ENCODE measurements at places on chromosomes 2 and 18. TPM values are rescaled to one million over a fixed set of nuclear protein-coding genes. Genes with fewer than 3 reads are reported as not detected.

DNA sequence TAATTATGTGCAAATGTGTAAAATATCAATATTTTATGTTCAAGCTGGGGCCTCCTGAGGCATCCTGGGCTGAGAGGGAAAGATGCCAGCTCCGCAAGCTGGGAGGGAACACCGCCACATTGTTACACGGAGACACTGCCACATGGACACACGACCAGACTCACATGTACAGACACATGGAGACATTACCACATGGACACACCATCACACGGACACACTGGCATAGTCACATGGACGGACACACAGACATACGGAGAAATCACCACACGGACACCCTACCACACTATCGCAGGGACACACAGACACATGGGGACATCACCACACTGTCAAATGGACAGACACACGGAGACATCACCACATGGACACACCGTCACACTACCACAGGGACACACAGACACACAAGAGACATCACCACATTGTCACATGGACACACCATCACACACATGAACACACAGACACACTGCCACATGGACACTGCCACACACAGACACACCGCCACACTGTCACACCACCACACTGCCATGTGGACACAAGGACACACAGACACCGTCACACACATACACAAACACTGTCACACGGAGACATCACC is 117.6 kb downstream of the CCDC74A start:
- no peak for DNase-seq

DNA sequence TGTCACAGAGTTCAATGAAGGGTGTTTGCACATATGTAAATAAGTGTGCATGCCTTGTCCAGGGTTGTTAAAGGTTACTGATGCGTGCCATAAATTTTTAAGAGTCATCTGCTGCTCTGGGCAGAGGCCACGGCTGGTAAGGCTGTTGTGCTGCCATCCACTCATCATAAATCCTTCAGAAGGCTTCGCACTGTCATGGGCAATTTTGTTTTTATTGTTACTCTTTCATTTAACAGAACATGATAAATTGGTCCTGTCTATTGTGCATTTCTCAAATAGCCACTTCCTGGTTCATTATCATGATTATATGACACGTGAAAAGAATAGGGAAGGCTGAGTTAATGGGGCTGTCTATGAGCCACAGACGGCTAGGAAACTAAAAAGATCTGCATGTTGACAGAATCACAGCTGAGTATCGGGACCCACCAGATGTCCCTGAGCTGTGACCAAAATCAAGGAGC is 634.3 kb upstream of the SOX11 start:
- no peak for DNase-seq

- no peak for DNase-seq
Observed at GRCh38 chr2:177284531-177284930, 20.0 kb upstream of the NFE2L2 start.

- peak; percentile 59 for DNase-seq
Observed at GRCh38 chr2:25347846-25348245, 6.1 kb upstream of the DNMT3A start.

TMSB10 gene
- total RNA-seq = 3,849 TPM

DNA sequence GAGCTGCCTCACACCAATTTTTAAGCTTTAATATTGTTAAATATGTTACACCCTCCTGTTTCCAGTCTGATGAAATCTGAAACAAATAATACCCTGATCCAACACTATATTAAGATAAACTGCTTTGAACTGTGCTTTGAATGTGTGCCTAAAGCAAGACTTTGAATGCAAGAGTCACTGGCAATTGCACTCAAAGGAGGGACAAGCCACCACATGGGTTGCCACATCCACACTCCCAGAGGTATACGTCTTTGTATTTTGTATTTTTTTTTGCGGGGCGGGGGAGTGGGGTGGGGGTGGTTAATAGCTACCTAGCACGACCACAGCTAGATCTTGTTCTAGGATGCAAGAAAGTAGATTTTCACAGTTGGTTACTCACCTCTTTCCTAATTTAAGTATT is 1.8 kb upstream of the ZEB2 start:
- DNase-seq = no peak

DNA sequence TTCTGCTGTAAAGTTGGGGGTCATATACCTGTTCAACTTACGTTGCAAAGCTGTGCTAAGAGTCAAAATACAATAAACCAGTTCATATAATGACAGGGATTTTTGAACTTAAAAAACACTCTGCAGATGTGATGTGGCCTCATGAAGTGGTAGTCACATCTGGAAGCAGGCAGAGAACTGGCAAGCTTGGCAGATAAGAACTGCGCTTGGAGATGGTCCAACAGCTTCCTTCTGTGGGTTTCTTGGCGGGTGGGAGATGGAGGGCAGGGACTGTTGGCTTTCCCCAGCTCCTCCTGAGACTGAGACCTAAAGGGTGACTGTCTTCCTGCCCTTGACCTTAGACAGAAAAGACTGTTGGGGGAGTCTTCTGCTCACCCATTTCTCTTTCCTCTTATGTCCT is 140.4 kb downstream of the CTIF start:
- peak; percentile 66 for DNase-seq

GRCh38 chr2:28567061-28567471 is 71.2 kb downstream of the PLB1 start:
- DNase-seq = no peak

DNA sequence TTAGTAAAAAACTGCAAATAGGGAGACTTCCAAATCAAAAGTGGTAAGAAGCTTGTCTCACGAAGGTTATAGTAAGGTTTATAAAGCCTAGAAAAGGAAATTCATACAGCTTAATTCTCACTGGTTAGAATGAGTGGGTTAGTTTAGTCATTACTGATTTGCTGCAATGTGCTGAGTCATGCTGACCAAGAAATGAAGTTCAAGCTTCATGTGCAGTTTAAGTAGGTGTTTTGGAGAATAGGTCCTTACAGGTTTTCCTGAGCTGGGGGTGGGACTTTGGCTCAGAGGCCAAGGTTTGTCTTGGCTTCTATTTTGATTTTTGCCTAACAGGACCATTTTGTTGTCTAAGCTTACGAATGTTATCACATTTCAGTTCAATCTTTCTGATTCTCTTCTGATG is 15.1 kb downstream of the CLIP4 start:
- DNase-seq = peak; percentile 90

DNA sequence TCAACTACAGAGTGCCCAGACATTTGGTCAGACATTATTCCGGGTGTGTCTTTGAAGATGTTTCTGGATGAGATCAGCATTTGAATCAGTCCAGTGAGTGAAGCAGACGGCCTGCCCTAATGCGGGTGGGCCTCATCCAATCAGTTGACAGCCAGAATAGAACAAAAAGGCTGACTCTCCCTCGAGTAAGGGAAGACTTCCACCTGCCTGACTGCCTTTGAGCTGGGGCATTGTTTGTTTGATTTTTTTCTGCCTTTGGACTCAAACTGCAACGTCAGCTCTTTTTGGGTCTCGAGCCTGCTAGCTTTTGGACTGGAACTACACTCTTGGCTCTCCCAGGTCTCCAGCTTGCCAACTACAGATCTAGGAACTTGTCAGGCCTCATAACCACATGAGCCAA is 111.7 kb upstream of the AGAP1 start:
- DNase-seq = no peak

DAPL1 gene
- not detected for total RNA-seq

DNA sequence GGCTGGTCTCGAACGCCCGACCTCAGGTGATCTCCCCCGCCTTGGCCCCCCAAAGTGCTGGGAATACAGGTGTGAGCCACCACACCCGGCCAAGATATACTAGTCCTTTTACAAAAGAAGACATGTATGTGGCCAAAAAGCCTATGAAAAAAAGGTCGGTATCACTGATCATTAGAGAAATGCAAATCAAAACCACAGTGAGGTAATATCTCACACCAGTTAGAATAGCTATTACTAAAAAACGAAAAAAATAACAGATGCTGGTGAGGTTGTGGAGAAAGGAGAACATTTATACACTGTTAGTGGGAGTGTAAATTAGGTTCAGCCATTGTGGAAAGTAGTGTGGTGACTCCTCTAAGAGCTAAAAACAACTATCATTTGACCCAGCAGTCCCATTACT is 26.4 kb downstream of the KLHL23 start:
- no peak for DNase-seq

DNA sequence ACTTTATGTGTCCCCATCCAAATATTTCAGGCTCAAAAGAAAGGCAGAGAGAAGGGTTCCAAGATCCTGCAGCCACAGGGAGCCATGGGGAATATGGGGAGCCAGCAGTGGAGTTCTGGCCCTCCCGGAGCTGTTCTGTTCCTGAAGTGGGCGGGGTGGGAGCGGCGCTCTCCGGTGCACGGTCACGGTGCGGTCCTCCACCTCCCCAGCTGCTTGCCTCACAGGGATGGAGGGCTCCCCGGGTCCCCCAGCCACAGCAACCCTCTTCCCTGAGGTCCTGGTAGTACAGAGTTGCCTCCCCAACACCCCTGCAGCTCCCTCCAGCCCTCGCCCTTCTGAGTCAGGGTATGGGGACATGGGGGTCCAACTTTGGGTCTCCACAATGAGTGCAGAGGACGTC is 26.2 kb upstream of the SNED1 start:
- DNase-seq = no peak

ABCB11 gene
- not detected for total RNA-seq

GRCh38 chr2:16130906-16131400 is 190.6 kb downstream of the MYCN start:
- no peak for DNase-seq

DNA sequence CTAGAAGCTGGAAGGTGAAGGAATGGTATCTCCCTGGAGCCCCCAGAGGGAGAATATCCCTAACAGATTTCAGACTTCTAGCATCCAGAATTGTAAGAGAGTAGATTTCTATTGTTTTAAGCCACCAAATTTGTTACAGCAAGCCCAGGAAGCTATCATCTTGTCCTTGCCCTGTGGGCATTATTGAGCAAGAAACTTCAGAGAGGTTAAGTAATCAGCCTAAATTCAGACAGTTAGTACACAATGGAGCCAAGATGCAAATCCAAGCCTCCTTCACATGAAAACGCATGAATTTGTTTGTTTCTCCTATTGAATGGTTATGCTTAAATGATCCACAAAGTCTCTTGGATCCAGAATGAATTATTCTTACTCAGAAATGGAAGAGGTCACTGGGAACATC is 55.2 kb upstream of the TRIB2 start:
- no peak for DNase-seq

DNA sequence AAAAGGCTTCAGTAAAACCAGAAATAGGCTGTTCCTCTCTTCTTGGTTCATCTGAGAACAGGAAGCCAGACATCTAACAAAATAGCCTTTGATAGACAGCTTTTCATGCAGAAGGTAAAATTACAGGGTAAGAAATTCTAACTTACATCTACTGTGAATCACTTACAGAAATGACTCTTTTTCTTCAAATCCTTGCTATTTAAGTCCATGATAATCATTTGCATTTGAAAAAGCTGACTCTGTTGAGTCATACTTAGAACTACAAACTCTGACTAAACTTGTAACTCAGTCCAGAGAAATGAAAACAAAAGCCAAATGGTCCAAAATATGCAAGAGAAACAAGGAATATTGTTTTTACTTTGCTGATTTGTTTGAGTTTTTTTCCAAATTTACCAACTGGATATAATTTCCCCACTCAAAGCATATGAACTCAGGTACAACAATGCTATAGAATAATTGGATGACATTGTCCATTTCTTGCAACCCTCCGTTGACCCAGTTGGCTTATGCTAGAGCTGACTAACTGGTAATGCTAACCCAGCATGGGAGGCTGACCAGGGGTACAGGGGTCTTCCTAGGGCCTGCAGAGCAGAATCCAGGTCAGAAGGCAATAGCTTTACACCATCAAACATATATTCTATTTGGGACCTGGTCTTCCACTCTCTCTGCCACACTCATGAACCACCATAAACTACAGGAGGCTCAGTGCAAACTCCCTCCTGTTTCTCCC is 18.8 kb upstream of the MREG start:
- peak; percentile 82 for DNase-seq

- DNase-seq = no peak
Observed at GRCh38 chr18:72107647-72108383, 436.3 kb downstream of the CBLN2 start.

UGT1A10 gene
- 0.41 TPM for total RNA-seq

GRCh38 chr18:45838302-45839070 is 13.0 kb downstream of the SIGLEC15 start:
- no peak for DNase-seq

CLEC4F gene
- not detected for total RNA-seq

ACADL gene
- total RNA-seq = 0.63 TPM

CROCC2 gene
- 0.41 TPM for total RNA-seq

DNA sequence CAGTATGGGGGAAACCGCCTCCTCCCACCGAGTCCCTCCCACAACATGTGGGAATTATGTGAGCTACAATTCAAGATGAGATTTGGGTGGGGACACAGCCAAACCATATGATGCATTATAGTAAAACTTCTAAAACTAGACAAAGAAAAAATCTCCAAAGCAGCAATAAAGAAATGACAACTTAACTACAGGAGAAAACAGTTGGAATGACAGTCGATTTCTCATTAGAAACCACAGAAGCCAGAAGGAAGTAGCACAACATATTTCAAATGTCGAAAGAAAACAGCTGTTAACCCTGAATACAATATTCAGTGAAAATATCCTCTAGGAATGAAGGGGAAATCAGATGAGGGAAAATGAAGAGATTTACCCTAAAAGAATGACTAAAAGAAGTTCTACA is 53.5 kb upstream of the TCF4 start:
- DNase-seq = no peak

CIB4 gene
- not detected for total RNA-seq

DNA sequence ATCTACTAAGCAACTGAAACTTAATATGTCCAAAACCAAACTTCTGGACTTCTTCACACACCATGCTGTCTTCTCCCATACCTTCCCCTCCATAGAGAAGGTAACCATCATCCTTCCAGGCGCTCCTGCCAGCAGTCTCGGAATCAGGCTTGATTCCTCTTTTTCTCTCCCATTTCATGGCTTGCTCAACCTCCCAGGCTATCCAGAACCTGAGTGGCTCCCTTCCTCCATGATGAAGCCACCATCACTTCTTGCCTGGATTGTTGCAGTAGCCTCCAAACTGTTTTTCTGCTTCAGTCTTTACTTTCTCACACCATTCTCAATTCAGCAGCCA is 40.1 kb upstream of the NDUFV2 start:
- no peak for DNase-seq

GRCh38 chr18:5529471-5529870 is 14.3 kb downstream of the EPB41L3 start:
- no peak for DNase-seq

UCN gene
- 1.1 TPM for total RNA-seq

DNA sequence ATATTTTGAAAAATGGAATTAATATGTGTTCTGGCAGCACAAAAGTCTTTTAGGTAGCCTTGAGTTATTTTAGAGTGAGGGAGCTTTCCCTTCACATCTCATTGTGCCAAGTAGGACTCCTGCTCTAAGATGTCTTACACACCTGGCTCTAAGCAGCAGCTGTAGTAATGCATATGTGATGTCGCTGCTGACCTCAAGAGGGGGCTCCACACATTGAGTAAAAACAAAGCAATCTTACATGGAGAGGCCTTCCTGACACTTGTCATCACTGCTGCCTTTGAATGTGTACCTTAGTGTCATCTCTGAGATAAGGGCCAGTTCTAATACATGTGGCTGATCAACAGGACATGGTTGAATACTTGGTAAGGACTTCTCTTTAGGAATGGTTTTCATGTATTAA is 75.8 kb downstream of the ACTR3 start:
- DNase-seq = peak; percentile 22

GRCh38 chr18:212780-213179 is 54.4 kb downstream of the USP14 start:
- no peak for DNase-seq

FSHR gene
- total RNA-seq = not detected

Measured in fibroblast of the aortic adventitia (primary cell).